ENCODE measurements at places on chromosomes 7 and 10.

DNA sequence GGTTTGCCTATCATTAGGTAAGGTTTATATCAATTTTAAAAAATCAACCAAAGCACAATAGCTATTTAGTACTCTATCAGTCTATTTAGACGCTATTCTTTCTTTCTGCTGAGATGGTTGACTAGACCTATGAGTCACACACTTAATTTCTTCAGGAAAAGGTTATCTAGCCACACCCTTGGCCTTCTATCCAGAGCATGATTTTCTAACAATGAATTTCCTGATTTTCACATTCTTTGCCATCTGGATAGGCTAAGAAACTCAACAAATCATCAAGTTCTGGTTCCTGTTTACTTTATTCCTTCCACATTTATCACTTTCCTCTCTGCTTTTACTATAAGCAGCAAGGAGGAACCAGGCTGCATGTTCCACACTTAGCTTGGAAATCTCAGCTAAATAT lies 8.1 kb downstream of the PRPS1L1 start:
- no peak for DNase-seq

- DNase-seq, result no peak
Measured at GRCh38 chr10:49183596-49184542, 4.3 kb downstream of the TMEM273 start.

DNA sequence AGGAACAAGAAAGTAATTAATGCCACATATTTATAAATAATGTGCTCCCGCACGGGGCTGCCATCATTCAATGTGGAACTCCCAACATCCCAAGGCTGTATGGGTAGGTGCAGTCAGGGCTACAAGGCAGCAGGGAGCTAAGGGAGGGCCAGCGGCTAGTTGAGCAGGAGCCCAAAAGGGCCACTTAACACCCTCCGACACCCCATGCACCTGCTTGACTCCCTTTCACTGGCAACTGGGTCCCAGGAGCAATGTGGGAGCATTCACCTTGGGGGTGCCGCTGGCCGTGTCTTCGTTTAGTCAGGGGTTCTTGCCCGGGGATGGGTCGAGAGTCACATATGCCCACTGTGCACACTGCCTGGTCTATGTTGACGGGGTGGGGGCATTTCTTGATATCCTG lies 27.9 kb downstream of the SCART1 start:
- no peak for DNase-seq

- no peak for DNase-seq
Measured at GRCh38 chr10:79397575-79398303, 47.7 kb downstream of the ZCCHC24 start.

GRCh38 chr10:119535305-119535704 lies 7.2 kb downstream of the RGS10 start:
- no peak for DNase-seq

GRCh38 chr7:1027242-1028043 lies 16.9 kb upstream of the GPR146 start:
- peak; percentile 47 for DNase-seq

GRCh38 chr7:158375034-158375433 lies 212.6 kb downstream of the PTPRN2 start:
- no peak for DNase-seq

DNA sequence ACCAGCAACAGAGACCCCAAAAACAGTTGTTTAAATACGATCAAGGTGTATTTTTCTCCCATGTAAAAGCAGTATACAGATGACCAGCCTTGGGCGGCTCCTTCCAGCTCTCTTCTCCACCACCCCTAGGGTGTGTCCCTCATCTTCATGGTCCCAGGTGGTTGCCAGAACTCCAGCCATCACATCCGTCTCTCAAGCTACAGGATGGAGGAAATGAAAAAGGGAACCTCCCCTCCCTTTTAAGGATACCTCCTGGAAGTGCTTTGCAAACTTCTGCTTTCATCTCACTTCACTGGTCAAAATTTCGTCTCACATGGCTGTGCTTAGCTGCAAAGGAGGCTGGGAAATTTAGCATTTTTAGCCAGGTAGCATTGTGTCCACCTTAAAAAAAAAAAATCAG lies 59.3 kb downstream of the C10orf105 start:
- no peak for DNase-seq

DNA sequence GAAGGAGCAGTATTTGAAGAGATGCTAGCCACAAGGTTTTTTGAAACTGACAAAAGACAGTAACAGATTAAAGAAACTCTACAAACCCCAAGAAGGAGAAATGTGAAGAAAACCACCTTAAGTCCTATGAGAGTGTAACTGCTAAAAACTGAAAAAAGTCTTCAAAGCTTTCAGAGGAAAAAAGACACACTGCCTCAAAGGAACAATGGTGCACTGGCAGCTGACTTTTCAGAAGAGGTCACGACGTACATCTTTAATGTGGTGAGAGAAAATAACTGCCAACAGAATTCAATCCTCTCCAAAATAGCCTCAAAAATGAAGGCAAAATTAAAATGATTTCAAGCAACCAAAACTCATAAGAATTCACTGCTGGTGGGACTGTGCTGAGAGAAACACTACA lies 94.0 kb downstream of the VIPR2 start:
- no peak for DNase-seq

DNA sequence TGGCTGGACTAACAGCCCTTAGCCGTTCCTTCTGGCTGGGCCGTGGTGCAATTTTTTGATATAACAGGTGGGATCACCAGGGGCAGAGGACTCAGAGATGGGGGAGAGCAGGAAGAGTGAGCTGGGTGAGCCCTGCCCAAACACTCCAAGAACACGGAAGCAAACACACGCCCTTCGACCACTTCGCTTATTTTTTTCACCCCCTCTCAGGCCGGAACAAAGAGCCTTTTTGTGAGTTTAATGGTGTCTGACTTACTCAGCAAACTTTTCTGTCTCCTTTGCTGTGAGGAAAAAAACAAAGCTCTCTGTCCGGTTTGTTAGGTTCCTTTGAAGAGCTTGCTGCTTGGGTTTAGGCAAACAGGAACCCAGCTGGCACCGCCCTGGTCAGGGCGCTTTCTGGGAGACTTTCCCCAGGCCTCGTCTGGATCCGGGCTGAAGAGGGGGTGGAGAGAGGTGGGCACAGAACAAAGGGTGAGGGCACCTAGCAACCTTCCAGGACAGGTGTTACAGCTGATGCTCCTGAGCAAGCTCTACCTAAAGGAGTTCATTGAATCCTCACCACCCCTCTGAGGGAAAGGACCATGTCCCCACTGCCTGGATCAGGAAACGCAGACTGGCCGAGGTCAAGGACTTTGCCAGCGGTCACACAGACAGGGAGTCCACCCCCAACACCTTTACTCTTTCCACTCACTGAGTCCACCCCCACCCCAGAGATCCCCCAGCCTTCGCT lies 23.3 kb downstream of the CALML3 start:
- DNase-seq, result no peak

DNA sequence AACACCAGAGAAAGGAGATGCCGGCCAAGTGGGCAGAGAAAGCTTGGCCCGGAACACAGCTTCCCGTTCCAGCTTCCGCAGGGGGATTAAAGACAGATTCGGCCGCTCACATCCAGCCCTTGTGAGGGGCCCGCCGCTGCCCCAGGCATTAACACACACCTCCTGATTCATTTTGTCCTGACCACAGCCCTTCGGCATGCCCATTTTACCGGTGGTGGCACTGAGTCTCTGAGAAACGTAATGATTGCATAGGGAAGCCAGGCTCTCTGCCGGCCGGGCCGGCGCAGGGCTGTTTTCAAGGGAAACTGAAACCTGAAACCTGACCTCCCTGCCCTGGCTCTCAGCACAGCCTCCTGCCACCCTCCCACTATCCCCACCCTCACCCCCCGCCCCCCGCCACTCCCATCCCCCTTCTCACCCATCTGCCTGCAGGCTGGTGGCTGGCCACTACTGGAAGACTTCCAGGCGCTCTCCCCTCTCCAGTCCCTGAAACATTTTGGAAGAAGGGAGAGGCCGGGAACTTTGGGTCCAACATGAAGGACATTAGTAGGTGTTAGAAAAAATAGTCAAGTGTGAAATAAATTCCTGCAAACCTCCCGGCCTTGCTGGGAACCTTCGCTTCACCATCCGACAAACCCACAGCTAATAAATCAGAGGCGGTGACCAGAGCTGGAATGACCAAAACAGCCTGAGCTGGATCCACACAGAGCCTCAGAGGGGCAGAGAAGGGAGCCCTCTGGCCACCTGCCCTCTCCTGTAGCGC lies 83.5 kb upstream of the CUX1 start:
- DNase-seq, result peak; percentile 46

DNA sequence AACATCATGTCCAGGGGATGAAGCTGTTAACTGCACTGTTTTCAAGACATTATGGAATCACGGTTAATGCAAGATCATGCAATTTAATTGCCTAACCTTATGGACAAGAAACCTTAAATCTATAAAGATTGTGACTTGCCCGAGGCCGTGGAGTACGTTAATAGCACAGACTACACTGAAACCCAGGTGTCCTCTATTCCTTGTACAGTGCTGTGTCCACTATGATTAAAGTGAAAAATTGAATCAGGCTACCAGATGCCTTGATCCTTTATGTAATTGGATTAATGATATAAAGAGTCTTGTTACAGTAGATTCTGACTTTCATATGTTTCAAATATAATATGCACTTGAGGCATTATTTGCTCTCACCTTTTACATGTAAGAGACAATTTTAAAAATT lies 33.9 kb upstream of the ETV1 start:
- no peak for DNase-seq

- DNase-seq, result no peak
Measured at GRCh38 chr7:120874722-120875121, 16.8 kb upstream of the TSPAN12 start.

DNA sequence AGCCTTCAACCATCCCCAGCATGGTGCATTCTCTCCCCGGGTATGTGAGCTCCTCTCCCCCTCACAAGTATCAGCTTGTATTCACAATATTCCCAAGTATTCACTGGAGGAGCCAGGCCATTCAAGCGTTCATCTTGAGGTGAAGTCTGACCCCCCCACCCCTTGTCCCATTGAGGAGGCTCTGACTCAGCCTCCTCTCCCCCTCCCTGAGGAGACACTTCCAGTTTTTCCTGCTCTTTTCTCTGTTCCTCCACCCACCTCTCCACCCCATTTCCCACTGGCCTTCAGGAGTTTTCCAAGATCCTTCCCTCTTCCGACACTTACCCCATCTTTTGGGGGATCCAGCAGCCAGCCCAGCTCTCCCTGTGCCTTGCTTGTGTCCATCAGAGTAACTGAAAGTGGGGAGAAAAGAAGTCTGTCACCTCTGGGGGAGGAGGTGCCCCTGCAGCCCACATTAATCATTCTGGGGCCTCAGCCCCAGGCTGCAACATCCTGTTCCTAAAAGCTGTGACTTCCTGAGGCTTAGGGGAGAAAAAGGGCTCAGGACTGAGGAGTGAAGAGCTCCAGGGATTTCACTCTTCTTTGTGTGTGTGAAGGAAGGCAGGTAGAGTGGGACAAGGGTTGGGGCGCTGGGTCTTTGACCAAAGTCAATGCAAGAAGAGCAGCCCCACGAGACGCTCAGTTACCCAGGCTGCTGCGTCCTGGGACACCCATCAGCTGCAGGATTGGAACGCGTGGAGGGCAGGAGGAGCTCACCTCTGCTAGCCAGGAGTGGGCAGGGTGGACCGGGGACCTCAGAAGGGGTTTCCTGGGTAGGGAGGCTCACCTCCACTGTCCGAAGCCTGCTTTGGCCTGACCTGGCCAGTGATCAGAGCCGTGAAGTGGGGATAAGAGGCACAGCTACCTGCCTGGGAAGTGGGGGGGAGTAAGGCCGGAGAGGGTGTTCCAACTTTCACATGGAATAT lies 1.1 kb downstream of the EPHA1 start:
- peak; percentile 46 for DNase-seq

GRCh38 chr7:42572056-42572455 lies 335.0 kb upstream of the GLI3 start:
- no peak for DNase-seq

DNA sequence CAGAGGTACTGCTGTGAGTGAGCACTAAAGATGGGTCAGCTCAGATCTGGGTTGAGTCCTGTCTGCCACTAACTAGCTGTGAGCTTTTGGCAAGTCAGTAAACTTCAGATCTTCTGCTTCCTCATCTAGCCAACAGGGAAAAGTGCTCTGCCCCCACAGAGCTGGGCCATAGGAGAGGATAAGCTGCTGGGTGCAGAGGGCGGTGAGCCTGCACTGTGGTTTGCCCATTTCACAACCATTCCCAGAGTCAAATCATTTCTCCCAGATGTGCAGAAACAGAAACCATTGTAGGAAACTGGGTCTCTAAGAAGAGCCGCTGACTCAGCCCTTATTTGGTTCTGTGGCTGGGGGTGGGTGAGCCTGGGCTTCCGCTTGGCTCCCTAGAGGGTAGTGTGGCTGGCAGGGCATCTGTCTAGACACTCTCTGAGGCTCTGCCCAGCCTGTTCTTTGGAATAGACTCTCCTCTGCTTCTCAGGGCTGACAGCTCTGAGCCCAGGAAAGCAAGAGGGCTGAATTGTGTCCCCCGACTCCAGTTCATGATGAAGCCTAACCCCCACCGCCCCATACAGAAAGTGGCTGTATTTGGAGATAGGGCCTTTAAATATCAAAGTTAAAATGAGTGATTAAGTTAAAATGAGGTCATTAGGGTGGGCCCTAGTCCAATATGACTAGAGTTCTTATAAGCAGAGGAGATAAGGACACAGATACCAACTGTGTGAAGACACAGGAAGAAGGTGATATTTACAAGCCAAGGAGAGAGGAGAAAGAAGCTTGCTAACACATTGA lies 29.5 kb upstream of the ARHGAP22 start:
- DNase-seq, result no peak

DNA sequence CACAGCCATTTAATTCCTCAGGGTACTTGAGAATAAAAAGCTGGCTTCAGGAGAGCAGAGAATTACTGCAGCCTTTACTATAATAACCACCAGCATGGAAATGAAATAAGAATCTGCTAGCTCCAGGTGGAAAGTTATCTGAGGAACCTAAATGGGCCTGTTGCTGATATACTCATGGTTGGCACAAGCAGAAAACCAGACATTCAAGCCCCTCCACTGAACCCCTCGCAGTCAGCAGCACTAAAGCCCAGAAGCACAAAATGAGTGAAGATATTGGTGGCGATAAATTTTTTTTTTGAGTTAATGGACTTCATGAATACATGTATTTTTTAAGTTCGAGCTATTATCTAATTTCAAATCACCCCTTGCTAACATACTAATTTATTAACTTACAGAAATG lies 303.9 kb upstream of the NRP1 start:
- DNase-seq, result no peak

GRCh38 chr10:67386260-67386659 lies 309.7 kb downstream of the CTNNA3 start:
- DNase-seq, result no peak

DNA sequence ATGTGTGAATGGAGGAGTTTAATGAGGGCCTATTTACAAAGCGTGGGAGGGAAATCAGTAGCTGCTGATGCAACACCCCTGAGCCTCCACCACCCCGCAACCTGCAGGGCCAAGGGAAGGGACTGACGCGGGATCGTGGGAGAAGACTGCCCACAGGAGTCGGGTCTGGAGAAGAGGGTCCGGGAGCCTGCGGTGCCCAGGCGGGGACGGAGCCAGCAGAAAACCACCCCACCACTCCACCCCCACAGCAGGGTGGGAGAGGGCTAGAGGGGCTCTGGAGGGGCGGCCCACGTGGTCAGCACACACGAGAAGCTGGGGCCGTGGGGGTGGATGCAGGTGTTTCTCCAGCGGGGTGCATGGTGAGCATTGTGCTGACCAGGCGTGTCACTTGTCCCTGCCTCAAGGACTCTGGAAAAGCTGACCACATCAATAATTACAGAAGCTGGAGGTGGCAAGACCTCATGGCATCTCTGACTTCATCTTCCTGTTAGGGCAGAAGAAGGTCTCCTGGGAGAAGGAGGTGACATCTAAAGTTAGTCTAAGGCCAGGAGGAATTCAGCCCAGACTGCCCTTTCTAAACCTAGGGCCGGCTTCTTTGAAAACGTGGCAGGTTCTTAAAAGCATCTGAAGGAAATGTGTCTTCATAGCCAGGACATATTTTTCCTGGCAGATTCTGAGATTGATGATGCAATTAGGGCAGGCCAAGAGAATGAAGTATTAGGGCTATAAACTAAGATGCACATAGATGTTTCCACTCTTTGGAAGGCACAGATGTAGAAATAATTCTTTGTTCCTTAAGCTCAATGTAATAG lies 150.9 kb downstream of the RGS10 start:
- no peak for DNase-seq
